Osteoblast (primary cell): ENCODE measurements at places on chromosomes 13 and 19. TPM values are rescaled to one million over a fixed set of nuclear protein-coding genes. Genes with fewer than 3 reads are reported as not detected.

DNA sequence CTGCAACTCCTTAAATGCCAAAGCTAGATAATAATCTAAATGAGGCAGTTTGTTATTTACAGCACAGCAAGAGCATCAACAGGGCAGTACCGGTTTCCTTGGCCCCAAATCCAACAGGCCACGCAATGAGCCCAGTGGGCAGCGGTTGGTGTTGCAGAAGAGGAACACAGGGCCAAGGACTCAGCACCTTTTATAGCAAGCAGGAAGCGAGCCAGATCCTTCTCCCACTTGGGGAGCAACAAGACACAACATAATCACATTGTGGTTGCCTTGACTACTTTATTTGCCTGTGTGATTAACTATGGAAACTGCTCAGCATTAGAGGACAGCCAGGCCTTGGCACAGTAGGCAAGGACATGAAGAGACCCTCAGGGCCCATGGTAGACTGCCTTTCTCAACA is 67.1 kb upstream of the HTR2A start:
- DNase-seq, result no peak
- no peak overlapping the region for H3K27ac ChIP-seq
- peaks cover 2% of the 10 kb centered on the region for H3K4me1 ChIP-seq
- H3K4me3 ChIP-seq, result no peak overlapping the region
- no peaks in the 10 kb centered on the region for H3K36me3 ChIP-seq

DNA sequence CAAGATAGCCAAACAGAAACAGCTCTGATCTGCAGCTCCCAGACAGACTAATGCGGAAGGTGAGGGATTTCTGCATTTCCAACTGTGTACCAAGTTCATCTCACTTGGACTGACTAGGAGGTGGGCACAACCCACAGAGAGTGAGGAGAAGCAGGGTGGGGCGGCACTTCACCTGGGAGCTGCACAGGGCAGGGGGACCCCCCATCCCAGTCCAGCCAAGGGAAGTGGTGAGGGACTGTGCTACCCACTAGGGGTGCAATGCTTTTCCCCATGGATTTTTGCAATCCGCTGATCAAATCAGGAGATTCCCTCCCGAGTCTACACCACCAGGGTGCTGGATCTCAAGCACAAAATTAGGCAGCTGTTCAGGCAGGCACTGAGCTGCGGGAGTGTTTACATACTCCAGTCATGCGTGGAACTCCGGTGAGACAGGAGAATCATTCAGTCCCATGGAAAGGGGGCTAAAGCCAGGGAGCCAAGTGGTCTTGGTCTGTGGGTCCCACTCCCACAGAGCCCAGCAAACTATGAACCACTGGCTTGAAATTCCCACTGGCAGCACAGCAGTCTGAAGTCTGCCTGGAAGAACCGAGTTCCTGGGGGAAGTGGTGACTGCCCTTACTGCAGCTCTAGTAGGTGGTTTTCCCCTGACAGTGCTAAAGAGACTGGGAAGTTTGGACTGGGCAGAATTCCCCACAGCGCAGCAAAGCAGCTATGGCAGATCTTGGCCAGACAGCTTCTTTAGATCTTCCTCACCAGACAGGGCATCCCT is 85.1 kb upstream of the UFM1 start:
- H3K36me3 ChIP-seq, result no peaks in the 10 kb centered on the region
- no peak overlapping the region for H3K27ac ChIP-seq
- no peak overlapping the region for H3K4me3 ChIP-seq
- H3K4me1 ChIP-seq, result no peaks in the 10 kb centered on the region

PEG3 gene
- 1.2 and 1.8 TPM in 2 replicates for total RNA-seq

MADCAM1 gene
- 0.59 and 0.72 TPM in 2 replicates for total RNA-seq

SEMA6B gene
- total RNA-seq, result 0.29 and 0.36 TPM in 2 replicates

IL12RB1 gene
- 0.29 and 0.72 TPM in 2 replicates for total RNA-seq

FGF9 gene
- not detected in 2 replicates for total RNA-seq

GRCh38 chr13:105847527-105848291 is 687.8 kb downstream of the EFNB2 start:
- H3K27ac ChIP-seq, result no peak overlapping the region
- peak; percentile 3 for DNase-seq
- no peaks in the 10 kb centered on the region for H3K36me3 ChIP-seq
- H3K4me1 ChIP-seq, result no peaks in the 10 kb centered on the region

- no peaks in the 10 kb centered on the region for H3K36me3 ChIP-seq
- no peaks in the 10 kb centered on the region for H3K27me3 ChIP-seq
- no peak overlapping the region for H3K27ac ChIP-seq
These were observed 638.2 kb upstream of the SPRY2 start for GRCh38 chr13:80979035-80979641.

GRCh38 chr13:114324334-114324733 is 10.0 kb downstream of the CHAMP1 start:
- H3K4me1 ChIP-seq, result peaks cover 12% of the 10 kb centered on the region
- H3K36me3 ChIP-seq, result peaks cover 74% of the 10 kb centered on the region
- H3K4me3 ChIP-seq, result no peak overlapping the region
- no peak for DNase-seq
- no peak overlapping the region for H3K27ac ChIP-seq

DNA sequence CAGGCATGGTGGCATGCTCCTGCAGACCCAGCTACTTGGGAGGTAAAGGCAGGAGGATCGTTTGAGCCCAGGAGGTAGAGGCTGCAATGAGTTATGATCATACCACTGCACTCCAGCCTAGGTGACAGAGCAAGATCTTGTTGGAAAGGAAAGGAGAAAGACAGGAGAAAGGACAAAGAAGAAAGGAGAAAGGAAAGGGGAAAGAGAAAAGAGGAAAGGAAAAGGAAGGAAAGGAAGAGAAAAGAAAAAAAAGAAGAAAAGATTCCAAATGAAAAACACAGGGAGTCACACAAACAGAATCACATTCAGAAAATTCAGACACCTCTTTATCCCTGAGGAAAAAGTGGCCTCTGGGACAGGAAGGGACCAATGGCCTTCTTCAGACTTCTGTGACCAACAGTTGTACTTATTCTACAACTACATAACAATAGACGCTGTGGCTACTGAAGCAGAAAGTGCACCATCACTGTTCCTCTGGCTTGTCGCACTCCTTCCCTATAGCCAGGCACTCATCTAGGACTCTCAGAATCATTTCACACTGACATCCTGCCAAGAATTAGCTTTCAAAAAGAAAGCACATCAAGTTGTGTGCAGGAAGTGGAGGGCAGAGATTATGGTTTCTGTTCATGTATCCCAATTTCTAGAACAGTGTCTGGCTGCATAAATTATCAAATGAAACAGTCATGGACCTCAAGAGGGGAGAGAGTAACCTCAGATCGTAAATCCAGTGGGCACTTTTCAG is 5.9 kb downstream of the MTMR6 start:
- DNase-seq, result peak; percentile 19
- peaks cover 7% of the 10 kb centered on the region for H3K4me1 ChIP-seq
- no peak overlapping the region for H3K27ac ChIP-seq
- H3K4me3 ChIP-seq, result no peak overlapping the region

GRCh38 chr13:80669112-80669511 is 328.2 kb upstream of the SPRY2 start:
- H3K4me1 ChIP-seq, result no peaks in the 10 kb centered on the region
- DNase-seq, result no peak
- H3K4me3 ChIP-seq, result no peak overlapping the region
- H3K27ac ChIP-seq, result no peak overlapping the region

ZNF841 gene
- total RNA-seq, result 27.9 and 30.9 TPM in 2 replicates

- no peak overlapping the region for H3K27ac ChIP-seq
- H3K27me3 ChIP-seq, result no peaks in the 10 kb centered on the region
- H3K4me1 ChIP-seq, result peaks cover 9% of the 10 kb centered on the region
- DNase-seq, result no peak
- H3K4me3 ChIP-seq, result no peak overlapping the region
These were observed 41.2 kb downstream of the ABCC4 start for GRCh38 chr13:95260031-95260525.

- H3K4me3 ChIP-seq, result no peak overlapping the region
- no peaks in the 10 kb centered on the region for H3K36me3 ChIP-seq
- no peaks in the 10 kb centered on the region for H3K4me1 ChIP-seq
- DNase-seq, result no peak
These were observed 72.7 kb downstream of the ZNF254 start for GRCh38 chr19:24159707-24160106.

DNA sequence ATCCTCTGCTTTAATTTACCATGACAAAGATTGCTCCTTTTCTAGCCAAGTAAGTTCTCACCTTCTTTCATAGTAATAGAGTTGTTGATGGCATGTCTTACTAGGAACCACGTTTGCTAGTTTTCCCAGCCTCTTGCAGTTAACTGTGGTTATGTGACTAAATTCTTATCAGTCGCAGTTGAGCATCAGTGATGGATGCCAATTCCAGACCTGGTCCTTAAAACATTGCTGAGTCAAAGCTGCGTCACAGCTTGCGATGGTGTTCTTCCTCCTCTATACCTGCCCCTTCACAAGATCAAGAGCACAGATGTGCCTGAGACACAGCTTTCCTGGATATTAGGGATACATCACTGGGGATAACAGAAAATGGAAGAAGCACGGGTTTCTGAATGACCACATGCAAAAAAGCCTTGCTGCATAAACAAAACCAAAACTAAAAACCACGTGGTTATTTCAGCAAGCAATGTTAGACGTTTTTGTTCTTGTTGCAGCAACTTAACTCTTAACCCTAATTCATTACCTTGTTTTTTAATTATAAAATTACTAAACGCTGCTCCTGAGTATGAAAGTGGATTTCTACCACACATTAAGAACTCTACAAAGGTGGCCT is 97.6 kb upstream of the DACH1 start:
- no peaks in the 10 kb centered on the region for H3K4me1 ChIP-seq
- H3K27ac ChIP-seq, result no peak overlapping the region
- H3K4me3 ChIP-seq, result no peak overlapping the region
- no peaks in the 10 kb centered on the region for H3K27me3 ChIP-seq
- H3K36me3 ChIP-seq, result no peaks in the 10 kb centered on the region
- DNase-seq, result no peak

DNA sequence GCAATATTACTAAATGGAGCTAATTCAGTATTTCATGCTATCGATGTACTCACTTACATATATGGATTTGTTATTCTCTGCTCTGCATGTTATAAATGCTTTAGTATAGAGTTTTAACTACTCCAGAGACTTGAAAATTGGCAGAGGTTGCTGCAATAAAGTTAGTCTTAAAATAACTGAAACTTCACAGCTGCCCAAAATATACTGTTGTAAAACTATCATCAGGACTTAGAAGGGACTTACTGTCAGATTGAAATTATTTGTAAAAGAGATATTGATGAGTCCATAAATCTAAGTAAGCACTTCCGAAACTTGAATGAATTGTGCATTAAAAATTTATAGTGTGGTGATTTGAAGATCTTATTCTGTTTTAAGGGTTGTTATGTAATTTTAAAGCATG is 1178.2 kb upstream of the PCDH20 start:
- no peak overlapping the region for H3K4me3 ChIP-seq
- no peak overlapping the region for H3K27ac ChIP-seq
- H3K4me1 ChIP-seq, result no peaks in the 10 kb centered on the region
- H3K36me3 ChIP-seq, result no peaks in the 10 kb centered on the region

DNA sequence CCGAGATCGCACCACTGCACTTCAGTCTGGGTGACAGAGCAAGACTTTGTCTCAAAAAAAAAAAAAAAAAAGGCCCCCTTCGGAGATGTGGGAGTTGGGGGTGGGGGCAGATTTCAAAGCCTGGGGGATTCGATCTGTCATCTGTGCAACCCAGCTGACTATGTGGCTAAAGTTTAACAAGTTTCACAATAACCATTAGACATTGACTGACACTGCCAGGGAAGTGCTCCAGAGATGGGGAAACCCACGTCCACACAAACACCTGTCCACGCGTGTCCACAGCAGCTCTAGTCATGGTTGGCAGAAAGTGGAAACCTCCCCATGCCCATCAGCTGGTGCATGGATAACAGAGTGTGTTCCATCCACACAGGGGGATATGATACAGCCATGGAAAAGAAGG is 37.6 kb upstream of the HOMER3 start:
- H3K27me3 ChIP-seq, result peaks cover 5% of the 10 kb centered on the region
- no peaks in the 10 kb centered on the region for H3K36me3 ChIP-seq
- H3K4me3 ChIP-seq, result no peak overlapping the region
- no peak for DNase-seq
